ENCODE measurements at places on chromosomes 2 and 18.

DNA sequence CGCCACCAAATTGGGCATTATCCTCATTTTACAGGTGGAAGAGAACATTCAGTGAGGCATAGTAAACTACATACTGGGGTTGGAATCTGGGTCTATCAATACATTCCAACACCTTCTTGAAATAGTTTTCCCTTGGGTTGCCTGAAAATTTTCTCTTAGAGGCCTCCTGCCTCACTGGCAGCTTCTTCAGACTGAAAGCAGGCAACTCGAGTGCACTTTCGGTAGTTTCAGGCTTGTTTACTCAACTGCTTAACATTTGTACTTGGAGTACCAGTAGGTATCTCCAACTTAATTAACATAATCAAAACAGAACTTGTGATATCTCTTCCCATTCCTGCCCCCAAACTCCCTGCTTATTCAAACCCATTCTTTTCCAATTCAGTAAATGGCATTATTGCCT lies 36.2 kb upstream of the C2orf74 start:
- no peak for DNase-seq

DNA sequence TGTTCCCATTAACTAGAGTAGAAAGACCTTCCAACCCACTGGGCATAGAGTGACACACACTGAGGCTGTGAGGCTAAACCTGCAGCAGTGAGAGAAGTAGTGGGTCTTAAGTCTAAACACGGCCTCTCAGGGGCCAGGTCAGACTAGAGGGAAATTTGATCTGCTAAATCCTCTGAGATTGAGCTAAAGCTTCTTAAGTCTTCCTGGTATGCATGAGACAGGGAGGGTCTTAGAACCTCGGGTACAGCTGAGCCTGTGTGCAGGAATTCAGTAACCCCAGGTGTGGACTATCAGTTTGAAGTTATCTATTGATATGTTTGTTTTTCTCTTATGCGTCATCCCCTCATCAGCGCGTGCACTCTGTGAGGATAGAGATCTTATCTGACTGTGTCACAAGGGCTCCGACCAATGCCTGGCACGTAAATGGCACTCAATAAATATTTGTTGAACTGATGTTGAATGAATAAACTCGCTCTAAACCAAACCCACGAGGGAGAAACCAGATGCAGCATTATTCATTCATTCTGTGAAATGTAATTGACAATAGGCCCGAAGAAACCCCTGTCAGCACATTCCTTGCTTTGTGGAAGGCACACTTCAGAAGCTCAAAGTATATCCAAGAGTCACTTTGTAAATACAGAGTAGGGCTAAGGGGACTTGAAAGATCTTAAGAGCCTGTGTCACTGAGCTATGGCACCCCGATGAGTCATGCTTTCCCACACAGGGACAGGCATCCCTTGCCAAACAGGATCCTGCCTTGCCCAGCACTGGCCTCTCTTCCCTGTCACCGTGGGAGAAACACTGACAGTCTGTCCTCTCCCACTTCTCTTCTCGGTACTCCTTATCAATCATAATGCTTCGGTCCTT lies 21.7 kb upstream of the RAB10 start:
- no peak for DNase-seq

DNA sequence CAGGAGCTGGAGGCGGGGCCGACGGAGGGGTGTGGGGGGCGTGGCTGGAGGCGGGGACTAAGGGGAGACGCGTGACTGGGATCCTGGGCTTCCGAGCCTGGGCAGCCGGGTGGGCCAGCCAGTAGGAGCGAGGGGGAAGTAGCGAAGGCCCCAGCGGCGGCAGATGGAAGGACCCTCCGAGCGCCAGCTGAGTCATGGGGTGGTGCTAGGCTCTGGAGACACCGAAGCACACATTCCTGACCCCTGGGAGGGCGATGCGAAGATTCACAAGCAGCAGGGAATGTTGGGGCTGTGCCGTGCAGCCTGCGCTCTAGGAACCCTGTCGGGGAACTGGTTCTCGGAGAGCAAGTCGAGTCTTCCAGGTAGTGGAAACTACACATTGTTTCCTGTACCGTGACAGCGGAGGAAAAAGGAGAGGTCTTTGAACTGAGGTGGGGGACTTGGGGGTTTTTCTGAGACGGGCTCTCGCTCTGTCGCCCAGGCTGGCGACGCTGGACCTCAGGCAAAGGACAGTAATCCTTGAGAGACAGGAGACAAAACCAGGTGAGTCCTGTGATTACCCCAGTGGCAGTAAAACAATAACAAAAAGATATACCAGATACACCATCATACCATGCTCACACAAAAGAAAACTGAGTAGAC lies 650 bp upstream of the AFG3L2 start:
- no peak for DNase-seq

DNA sequence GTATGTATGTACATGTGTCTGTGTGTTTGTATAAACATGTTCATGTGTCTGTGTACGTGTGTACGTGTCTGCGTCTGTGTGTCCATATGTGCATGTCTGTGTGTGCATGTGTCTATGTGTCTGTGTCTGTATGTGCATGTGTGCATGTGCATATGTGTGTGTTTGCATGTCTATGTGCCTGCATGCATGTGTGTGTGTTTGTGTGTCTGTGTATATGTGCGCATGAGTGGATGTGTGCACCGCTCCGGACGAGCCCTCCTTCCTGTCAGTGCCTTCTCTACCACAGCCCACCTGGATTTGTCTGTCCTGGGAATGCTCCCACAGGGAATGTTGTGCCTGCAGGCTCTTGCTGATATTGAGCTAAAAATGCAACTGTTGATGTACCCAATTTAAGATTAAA lies 113.3 kb upstream of the EPC2 start:
- DNase-seq, result no peak

GRCh38 chr2:230226051-230226551 lies 565 bp downstream of the SP140 start:
- no peak for DNase-seq

- DNase-seq, result no peak
These were observed 116.5 kb upstream of the FOSL2 start for GRCh38 chr2:28276076-28276618.

DNA sequence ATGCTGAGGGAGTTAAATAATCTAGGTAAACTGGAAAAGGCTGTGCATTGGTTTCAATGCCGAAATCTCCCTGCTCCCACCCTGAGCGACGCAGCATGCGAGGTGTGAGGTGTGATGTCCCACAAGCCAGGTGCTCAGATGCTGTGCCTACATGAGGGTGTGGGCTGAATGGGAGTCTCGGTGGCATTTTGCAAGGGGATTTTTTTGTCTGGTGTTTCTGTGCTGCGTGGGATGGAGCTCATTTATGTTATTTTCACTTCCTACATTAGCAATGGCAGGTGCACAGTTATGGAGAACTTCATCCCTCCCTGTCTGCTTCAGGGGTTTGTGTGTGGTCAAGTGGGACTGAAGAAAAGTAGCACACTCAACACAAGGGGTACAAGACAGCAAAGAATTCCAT lies 110.2 kb upstream of the CCDC68 start:
- DNase-seq, result no peak

GRCh38 chr2:169980001-169980400 lies 152.7 kb downstream of the UBR3 start:
- no peak for DNase-seq

DNA sequence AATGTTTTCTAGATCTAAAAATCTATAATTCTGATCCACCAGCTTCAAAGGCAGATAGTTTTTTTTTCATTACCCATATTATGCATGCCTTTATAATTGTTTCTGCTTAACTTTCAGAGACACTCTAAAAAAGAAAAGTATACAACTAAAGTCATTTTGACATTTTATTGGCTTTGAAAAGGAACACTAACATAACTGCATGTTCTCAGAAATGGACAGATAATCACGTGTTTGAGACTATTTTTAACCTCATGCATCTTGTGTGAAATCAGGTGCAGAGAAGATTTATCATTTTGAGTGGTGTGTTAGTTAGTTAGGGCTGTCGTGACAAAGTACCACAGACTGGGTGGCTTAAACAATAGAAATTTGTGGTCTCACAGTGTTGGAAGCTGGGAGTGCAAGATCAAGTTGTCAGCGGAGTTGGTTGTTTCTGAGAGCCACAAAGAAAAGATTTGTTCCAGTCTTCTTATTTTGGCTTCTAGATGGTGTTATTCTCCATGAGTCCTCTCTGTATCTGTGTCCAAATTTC lies 841.4 kb upstream of the LRATD1 start:
- no peak for DNase-seq

GRCh38 chr2:210007895-210008294 lies 5.5 kb downstream of the RPE start:
- DNase-seq, result no peak

GRCh38 chr2:66073172-66073571 lies 361.8 kb upstream of the MEIS1 start:
- DNase-seq, result no peak

- DNase-seq, result no peak
These were observed 104.8 kb upstream of the TFPI start for GRCh38 chr2:187658952-187659525.

- no peak for DNase-seq
These were observed 42.9 kb downstream of the PRPF40A start for GRCh38 chr2:152674334-152674733.

Measured in tibial nerve (tissue), 4 donors.